HCT116 (cell line): ENCODE measurements at places on chromosomes 7 and 10. TPM values are rescaled to one million over a fixed set of nuclear protein-coding genes. Genes with fewer than 3 reads are reported as not detected.

DNA sequence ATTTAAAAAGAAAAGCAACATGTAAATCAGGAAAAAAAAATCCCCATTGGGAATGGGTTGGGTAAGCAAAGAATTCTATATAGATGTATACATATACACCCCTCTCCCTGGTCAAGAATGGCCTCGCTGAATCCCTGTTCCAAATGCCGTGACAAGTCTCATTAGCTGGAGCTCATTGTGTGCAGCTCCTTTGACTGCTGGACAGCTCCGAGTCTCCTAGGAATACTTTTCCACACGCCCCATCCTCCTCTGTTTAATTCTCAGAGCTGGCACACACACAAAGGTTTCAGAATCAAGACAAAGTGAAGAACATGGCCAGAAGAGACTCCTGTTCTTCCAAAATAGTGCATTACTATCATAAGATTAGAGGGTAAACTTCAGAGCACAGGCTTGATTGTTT, 130.9 kb upstream of the MKLN1 start:
- no peak for DNase-seq

DNA sequence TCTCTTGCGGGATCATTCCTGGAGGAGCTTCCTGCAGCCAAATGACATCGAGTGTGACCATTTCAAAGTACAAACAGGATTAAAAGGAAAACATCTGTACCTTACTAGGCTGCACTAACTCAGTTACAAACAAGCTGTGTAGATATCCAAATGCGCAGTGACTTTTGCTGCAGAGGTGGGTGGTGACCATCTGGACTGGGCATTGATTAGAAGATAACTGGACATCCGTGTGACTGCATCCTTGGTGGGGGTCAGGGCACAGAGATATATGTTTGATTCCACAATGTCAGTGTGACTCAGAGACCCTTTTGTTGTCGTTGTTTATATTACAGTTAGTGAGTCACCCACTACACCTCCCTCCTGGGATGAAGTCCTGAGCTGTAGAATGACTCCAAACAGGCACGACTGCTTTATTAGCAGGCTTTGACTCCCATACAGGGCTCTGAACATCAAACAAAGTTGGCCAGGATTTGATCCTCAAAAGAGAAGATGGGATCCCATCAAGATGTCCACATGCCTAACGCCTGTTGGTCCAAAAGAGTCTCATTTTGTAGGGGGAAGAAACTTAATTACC, 56.7 kb upstream of the SDK1 start:
- peak; percentile 47 for DNase-seq

DNA sequence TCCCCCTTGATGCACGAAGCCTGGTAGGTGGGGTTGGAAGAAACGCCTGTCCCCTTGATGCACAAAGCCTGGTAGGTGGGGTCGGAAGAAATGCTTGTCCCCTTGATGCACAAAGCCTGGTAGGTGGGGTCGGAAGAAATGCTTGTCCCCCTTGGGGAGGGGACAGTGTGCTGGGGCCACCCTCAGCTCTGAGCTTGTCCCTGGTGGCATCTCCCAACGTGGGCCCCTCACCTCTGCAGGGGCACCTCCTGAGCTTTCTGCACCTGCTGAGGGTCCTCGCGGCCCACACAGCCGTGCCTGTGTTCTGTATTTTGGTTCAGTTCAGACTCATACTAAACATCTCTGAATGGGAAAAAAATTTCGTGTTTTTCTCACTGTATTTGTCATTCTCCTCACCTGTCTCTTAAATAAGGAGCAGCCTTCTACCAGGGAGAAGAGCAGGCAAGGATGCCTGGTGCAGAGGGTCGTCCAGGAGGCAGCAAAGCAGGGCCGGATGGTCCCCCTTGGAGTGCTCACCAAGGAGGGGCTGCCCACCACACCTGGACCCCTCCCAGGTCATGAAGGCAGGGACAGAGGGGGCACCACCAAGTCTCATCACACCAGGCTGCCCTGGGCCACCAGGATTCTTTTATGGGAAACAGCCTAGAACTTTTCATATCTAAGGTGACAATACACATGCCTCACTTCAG, 24.7 kb downstream of the VIPR2 start:
- DNase-seq, result no peak

GRCh38 chr10:84391326-84391725, 62.9 kb downstream of the CCSER2 start:
- DNase-seq, result no peak

- no peak for DNase-seq
Measured at GRCh38 chr10:102220612-102221011, 5.5 kb upstream of the ELOVL3 start.

DNA sequence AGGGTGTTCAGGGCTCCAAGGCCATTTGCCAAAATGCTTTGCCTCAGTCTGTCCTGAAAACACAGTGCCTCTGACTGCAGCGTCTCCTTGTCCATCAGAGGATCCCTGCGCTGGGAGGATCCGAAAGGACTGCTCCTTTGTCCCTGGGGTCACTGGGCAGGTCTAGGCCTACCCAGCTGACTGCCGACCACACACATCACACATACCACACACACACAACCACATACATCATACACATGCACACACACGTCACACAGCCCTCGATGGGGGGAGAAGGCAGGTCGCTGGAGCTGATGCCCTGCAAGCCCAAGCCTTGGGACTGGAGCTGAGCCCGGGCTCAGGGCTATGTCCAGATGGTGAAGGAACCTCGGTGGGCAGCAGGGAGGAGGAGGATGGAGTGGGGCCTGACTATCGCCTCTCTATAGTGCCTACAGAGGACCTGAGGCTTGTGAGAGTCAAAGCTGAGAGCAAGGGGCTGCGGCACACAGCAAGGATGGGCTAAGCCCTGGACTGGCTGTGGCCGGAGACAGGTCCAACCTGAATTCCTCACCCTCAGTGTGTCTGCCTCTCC, 29.1 kb downstream of the GPRIN2 start:
- no peak for DNase-seq

GRCh38 chr10:89837165-89838043, 136.0 kb downstream of the KIF20B start:
- no peak for DNase-seq

C7orf33 gene
- not detected for total RNA-seq

DNA sequence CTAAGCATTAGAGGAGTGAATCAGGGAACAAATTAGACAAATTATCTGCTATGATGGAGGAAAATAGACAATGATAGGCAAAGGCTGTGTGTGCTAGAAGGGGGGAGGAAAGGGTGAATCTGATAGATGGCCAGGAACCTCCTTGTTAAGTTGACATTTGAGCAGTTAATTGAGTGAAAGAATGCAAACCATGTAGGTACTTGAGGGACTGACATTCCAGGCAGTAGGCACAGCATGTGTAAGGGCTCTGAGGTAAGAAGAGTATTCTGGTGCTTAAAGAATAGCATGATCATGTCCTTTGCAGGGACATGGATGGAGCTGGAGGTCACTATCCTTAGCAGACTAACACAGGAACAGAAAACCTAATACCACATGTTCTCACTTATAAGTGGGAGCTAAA, 48.6 kb upstream of the TES start:
- no peak for DNase-seq

GRCh38 chr7:99473315-99473596, 566 bp downstream of the ZNF789 start:
- DNase-seq, result peak; percentile 48

OR2A5 gene
- not detected for total RNA-seq

GRCh38 chr10:5752301-5752871, 60.8 kb downstream of the GDI2 start:
- no peak for DNase-seq

GRCh38 chr7:95264363-95264891, 59.9 kb downstream of the PON1 start:
- DNase-seq, result no peak

DNA sequence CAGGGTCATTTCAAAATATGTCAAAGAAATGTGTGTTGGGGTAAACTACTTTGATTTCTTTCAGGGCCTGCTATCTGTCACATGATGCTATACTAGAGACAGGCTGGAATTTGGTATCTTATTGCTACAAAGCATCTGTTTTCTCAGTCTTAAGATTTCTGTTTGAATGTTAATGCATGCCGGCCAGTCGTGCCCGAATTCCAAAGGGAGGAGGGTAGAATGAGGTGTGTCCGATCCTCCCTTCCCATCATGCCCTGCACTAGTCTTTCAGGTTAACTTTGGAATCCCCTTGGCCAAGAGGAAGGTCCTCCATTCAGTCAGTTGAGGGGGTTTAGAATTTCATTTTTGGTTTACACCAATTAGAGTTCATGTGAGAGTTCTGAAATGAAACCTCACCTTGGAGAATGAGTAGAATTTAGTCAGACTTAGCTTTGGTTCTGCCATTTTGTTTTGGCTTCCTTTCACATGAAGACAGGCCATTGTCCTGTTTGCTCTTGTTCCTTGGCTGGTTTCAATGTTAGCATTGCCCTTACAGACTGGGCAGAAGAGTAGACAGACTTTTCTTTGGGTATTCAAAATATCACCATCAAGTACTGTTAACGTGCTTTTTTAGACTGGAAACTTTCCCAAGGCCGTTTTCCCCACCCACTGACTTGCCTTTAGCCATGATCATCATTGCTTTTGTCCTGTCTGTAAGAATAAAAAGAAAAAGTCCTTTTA, 95.8 kb downstream of the CAMK1D start:
- DNase-seq, result no peak

GIMAP2 gene
- total RNA-seq, result not detected

DNA sequence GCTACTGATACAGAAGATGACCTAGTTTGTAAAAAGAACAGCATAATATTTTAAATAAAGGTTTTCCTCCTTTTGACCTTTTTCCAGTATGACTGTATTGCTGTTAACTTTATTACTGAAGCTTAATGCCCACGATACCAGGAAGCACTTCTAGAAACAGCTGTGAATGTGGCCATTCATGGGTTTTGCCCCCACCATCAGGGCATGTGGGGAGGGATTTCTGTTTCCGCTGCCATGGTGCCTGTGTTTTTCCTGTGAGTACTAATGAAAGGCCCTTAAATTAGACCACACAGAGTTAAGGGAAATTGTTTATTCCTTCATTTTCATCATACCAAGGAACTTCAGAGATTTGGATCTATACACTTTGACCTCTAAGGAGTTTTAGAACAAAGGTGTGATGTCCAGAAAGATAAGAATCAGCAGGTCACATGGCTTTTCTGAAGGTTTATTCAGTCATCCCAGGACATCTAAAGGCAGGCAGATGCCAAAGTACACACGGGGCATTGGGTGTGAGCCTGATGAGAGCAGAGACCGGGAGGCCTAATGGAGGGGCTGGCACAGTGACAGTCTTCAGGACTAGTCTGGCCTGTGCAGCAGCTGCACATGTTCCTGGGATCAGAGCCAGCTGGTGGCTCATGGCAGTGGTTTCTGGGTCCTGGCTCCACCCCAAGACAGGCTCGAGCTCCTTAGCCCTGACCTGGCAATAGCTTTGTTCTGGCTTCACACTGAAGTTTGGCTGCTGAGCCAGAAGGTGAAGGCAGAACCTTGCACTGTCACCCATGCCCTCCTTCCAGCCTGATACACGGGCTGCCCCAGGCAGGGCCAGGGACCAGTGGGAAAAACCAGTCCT, 190.9 kb downstream of the REEP3 start:
- DNase-seq, result peak; percentile 99

DNA sequence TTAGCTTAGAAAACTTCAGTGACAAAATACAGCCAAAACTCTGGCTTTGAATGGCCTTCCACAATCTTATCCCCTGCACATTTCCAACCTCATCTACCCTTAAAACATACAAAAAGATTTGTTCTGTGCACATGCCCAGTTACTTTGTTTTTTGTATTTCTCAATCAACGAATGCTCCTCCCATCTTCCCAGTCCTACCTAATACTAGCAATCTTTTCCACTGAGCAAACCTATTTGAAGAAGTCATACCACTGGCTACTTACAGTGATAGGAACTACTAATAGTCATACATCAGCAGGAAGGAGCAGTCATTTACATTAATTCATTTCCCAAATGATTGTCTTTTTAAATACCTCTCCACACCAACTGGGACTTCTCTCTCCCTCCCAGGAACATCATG, 2.5 kb downstream of the USP54 start:
- DNase-seq, result no peak

DNA sequence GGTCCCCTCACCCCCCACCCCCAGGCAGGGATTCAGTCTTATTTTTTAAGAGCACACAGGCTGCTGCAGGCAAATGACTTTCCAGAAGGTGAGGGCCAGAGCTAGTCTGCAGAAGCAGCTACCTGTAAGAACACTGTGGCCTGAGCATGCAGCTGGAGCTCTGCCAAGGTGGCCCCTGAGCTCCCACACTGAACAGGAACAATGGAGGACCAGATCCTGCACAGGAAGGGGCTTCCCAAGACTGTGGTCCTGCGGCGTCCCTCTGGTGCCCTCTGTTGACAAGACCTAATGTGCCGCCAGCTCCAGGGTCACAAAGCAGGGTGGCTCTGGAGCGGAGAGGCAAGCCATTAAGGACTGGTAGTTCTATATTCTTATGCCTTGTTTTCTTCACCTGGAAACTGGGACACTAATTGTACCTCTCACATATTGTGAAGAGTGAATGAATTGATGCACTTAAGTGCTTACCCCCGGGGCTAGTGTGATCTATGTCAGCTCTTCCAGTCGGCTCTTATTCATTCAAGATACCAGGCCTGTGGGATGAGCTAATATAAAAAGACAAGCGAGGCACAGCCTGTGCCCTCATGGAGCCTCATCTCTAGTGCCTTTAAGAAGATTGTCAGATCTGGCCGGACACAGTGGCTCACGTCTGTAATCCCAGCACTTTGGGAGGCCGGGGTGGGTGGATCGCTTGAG, 8.0 kb upstream of the BEND7 start:
- peak; percentile 33 for DNase-seq

- no peak for DNase-seq
Measured at GRCh38 chr10:83459124-83459523, 680.2 kb upstream of the GHITM start.

GRCh38 chr7:116752305-116753074, 80.5 kb downstream of the MET start:
- no peak for DNase-seq

SEPTIN7 gene
- total RNA-seq, result 140 TPM

DMBT1 gene
- 0.17 TPM for total RNA-seq

NCF1 gene
- total RNA-seq, result 0.27 TPM

DNA sequence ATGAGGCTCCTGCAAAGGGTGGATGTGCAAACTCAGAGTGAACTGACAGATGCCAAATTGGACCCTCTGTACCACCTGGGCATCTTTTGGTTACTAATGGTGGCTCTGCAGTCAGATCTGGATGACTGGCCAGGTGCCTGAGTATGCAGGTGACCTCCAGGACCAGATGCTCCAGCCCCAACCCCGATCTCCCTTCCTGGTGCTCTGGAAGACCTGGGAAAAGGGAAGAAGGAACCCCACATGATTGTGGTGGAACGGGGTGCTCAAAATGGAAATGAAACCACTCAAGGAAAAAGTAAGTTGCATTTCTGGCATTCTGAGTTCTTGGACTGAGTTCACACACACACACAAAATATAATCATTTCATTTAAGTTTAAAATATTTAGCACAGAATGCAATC, 9.8 kb upstream of the AEBP1 start:
- DNase-seq, result no peak

GIMAP1 gene
- total RNA-seq, result 0.10 TPM

ACSM6 gene
- total RNA-seq, result not detected

DNA sequence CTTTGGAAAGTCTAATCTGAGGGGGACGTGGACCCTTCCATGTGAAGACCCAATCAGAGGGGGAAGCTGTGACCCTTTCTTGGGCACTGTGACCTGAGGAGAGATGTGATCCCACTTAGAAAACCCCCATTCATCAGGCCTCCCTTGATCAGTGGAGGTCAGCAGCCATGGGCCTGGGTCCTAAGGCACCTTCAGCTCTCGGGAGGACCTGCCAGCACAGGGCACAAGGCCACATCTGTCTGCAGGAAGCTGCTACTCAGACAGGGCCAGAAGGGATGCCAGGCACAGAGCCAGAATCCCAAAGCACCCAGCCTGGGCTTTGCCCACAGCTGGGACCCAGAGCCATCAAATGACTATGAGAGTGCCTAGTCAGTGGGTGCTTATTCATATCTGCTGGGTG, 14.7 kb upstream of the RABGEF1 start:
- no peak for DNase-seq

- no peak for DNase-seq
Measured at GRCh38 chr10:131556061-131556896, 244.8 kb upstream of the TCERG1L start.
